Globus pallidus (tissue), 1 donor: ENCODE measurements at places on chromosomes 6 and 20.

DNA sequence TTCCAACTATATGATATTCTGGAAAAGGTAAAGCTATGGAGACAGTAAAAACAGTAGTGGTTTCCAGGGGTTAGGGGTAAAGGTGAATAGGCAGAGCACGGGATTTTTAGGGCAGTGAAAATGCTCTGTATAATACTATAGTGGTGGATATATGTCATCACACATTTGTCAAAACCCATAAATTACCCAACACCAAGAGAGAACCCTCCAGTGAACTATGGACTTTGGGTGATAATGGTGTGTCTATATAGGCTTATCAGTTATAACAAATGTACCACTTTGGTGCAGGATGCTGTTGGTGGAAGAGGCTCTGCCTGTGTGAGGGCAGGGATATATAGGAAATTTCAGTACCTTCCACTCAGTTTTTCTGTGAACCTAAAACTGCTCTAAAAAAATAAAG lies 149.9 kb downstream of the GPX5 start:
- no peak for DNase-seq

DNA sequence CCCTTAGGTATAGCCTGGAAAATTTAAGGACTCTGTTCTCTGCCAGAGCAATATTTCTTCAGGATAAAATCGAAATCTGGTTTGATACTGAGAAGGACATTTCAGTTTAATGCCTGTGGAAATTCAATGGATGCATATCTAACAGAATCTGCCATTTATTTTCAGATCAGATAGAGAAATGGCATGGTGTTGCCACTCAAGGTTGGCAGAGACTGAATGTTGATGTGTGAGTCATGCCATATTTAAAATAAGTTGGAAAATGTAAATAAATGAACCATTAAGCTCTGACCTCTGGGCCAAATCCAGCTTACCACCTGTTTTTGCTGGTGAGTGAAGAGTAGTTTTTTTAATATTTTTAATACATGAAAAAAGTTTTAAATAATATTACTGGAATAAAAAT lies 594.6 kb downstream of the DOK5 start:
- DNase-seq = no peak

GRCh38 chr20:61244213-61244612 lies 7.8 kb upstream of the CDH4 start:
- DNase-seq = no peak

DNA sequence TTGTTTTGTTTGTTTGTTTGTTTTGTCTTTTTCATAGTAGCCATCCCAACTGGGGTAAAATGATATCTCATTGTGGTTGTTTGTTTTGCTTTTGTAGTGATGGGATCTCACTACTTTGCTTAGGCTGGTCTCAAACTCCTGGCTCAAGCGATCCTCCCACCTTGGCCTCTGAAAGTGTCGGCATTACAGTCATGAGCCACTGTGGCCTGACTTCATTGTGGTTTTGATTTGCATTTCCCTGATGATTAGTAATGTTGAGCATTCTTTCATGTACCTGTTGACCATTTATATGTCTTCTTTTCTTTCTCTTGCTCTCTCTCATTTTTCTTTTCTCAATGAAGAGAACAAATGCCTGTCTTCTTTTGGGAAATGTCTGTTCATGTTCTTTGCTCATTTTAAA lies 30.8 kb upstream of the HLA-DOA start:
- DNase-seq = no peak

DNA sequence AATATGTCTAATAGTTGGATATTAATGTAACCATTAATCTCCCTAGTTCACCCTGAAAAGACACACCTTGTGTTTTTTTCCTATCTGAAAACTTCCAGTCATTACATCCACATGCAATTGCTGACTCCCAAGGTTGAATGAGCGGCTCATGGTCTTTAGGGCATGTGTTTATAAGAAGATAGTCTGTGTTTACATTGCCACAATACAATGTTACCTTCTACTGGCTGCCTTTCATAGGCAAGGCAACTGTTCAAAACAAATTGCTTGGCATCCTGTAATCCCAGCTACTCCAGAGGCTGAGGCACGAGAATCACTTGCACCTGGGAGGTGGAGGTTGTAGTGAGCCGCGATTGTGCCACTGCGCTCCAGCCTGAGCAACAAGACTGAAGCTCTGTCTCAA lies 86.8 kb upstream of the SHLD1 start:
- DNase-seq = no peak

DNA sequence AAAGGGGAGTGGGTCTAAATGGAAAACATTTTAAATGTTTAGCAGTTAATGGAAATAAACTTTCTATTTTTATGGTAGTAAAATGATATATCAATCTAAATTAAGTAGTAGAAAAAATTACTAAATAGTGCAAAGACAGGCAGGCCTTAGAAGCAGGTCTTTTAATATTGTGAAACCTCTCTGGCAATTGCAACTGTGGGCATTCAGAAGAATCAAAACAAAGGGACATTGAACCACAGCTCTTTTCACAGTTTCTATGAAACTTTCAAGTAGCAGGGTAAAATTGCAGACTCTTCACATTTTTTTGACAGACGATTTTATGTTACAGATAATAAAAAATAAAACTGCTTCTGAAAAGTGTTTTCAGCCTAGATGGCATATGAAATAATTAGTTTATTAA lies 533.7 kb downstream of the BCKDHB start:
- no peak for DNase-seq

DNA sequence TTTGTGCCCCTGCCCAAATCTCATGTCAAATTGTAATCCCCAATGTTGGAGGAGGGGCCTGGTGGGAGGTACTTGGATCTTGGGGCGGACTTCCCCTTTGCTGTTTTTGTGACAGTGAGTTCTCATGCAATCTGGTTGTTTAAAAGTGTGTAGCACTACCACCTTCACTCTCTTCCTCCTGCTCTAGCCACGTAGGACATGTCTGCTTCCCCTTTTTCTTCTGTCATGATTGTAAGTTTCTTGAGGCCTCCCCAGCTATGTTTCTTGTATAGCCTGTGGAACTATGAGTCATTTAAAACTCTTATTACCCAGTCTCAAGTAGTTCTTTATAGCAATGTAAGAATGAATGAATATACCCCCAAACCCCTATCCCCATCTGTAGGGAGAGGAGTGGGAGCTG lies 1013.7 kb upstream of the MAP3K7 start:
- DNase-seq = no peak

DNA sequence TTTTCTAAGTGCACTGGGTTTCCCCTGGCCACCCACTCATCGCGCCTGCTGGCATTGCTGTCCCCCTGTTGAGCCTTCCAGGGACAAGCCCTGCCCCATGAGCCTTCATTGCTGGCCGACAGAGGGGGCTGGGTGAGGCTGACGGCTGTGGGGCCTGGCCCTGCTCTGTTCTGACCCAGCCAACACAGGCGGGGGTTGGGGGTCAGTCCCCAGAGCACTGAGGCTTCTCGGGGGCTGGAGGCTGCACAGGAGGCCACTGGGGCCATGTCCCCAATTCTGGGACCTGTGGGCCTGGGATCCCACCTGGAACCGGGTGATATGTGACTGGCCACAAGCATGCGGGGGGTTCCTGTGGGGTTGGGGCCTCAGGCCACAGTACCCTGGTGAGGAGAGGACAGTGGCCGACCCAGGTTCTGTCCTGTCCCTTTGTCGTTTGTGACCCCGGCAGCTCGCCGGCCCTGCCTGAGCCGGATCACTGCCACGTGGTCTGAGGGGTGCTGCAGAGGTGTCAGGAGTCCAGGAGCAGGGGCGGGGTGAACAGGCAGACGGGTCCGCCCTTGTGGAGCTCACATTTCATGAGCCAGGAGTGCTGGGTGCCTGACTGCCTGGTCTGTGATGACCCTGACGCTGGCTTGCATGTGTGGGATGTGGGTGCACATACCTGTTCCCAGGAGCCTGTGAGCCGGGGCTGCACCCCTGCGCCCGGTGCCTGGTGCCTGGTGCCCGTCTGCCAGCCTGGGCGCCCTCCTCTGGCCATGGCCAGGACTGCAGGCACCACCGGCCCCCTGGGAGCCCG lies 2.1 kb upstream of the COL20A1 start:
- no peak for DNase-seq

- DNase-seq = no peak
Observed at GRCh38 chr6:53382421-53382820, 33.7 kb upstream of the ELOVL5 start.

DNA sequence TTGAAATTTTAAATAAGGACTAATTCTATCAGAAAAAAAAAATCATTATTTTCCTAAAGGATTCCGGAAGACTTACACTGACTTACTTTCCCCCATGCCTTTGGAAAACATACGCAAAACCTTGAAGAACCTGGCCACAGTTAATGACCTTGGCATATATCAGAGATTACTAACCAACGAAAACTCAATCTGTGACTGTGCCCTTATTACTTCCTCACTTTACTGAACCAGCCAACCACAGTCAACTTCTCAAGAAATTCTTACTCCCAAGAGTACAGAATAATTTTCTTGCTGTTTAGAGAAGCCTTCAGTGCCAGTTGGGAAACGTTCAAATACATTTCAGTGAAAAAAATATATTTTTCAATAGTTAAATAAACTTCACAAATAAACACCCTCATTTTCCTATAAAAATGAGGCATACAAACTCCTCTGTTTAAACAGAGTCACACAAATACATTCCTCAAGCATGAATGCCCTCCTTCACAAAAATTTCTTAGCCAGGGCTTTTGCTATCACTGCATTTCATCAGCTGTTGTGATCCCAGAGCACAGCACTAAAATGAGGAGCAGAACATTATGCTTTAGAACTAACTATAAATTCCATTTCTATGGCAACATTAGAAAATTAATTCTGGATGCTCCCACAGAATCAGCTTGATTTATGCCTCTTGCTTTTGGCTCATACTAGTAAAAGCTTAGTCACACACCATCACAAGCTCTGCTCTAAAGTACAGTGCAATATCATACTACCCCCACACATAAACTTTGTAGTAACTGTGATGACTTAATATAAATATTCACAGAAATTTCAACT lies 117.6 kb downstream of the DST start:
- DNase-seq = no peak

DNA sequence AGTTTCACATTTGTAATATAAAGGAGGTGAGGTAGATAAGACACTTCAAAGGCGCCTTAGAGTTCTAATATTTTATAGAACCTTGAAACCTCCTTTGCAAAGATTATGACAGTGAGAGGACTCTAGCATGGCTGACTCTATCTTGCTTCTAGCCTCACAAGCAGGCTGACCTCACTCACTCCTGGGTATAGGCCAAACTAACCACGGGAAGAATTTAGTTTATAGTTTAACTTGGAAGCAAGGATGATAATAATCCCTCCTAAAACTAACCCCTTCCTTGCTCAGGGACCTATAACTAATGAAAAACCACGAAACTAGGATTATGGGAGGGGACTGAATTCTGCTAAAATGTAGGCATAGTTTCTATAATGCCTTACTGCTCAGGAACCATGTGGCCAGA lies 84.3 kb downstream of the FILIP1 start:
- DNase-seq = no peak

DNA sequence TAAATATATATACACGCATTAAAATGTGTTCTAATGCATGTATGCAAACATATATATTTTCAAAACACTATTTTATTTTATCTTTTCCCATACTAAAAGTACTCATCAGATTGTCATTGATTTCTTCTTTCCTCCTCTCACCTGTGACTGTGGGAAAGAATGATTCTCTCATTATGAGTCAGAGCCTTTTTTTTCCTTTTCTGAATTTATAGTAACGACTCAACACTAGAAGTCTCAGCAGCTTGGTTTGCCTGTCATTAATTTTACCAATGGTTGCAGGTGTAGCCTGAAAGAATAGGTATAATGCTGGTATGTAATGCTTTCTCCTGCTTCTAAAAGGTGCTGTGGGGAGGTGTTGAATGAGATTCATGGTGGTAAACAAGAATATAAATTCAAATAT lies 328.7 kb downstream of the UTRN start:
- DNase-seq = no peak

GRCh38 chr6:1705183-1705582 lies 95.5 kb downstream of the FOXC1 start:
- no peak for DNase-seq

- DNase-seq = no peak
Observed at GRCh38 chr20:50224531-50225255, 34.1 kb downstream of the CEBPB start.

- no peak for DNase-seq
Observed at GRCh38 chr20:17023036-17023435, 203.8 kb upstream of the PCSK2 start.

- no peak for DNase-seq
Observed at GRCh38 chr6:40152701-40153436, 218.6 kb upstream of the MOCS1 start.

- DNase-seq = no peak
Observed at GRCh38 chr6:36657942-36658544, 20.5 kb upstream of the CDKN1A start.

DNA sequence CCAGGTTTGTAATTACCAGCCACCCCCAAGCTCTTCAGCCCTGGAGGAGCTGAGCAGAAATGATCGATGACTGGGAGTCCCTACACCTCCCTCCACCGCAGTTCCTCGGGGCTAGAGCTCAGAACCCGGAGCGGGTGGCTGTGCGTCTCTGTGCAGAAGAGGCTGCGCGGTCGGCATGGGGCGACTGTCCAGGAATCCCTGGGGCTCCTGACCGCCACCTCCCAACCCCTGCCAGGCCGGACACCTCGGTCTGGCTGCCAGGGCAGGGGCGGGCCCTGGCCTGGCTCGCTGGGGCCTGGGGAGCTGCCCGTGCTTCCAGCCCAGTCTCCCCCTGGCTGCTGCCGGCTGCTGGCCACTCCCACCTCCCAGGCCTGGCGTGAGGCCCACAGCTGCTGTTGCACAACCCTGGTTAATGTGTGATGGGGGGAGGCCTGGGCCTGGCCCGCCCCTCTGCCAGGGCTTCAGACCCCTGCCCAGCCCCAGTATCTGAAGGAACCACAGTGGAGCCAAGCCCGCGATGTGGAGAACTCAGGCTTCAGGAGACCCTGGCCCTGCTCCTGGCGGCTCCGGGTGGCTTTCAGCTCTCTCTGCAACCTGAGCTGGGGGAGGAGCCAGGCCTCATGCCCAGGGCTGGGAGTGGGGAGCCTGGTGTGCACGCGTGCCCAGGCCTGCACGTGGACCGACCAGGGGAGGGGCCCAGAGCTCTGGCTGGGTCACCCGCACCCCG lies 1.2 kb downstream of the SLC2A4RG start:
- peak; percentile 61 for DNase-seq

DNA sequence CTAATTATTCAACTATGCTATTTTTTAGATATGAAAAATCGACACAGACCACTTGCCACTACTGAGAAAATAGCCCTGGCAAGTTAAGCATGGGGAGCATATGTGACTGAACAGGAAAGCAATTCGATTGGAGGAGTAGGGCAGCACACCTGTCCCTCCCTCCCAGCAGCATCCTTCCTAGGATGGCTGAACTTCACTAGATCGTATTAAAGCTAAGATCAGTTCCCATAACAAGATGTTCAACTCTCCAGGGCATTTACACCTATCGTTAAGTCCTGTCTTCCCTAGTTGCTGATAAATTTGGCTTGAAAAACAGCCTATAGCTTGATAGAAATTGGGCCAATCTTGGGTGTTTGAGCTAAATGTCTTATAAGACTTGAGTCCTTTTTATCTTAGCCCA lies 7.0 kb downstream of the PPP1R10 start:
- no peak for DNase-seq

- no peak for DNase-seq
Observed at GRCh38 chr6:164039954-164040375, 625.4 kb downstream of the QKI start.
